ENCODE measurements at places on chromosomes 4 and X. TPM values are rescaled to one million over a fixed set of nuclear protein-coding genes. Genes with fewer than 3 reads are reported as not detected.

DNA sequence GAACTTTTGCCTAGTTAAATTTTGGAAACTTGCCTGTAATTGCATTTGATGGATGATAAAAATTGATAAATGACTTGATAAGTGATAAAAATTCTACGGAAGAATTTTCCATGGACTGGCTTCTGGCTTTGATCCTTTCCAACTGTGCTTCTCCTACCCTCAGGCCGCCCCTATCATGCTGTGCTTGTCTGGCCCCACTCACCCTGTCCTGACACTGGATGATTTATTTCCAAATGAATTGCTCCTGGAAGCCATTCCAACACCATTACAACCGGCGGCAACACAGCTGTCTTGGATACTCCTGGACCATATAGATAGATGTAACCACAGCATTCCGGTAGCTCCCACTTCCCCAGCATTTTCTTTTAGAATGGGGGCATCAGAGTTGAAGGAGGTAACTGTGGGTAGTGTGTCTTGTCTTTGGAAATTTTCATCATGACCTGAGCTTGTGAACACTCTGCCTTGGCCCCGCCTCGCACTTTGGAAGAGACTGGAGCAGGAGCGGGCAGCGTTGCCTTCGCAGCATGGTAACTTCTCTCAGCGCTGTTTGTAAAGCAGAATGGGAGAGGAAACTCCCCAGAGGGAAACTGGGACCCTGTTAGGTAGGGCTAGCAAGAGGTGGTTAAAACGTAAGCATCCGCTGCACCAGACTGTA, 77.4 kb downstream of the TBL1X start:
- H3K36me3 ChIP-seq, result no peaks in the 10 kb centered on the region
- H3K27me3 ChIP-seq, result no peaks in the 10 kb centered on the region
- no peak overlapping the region for H3K4me3 ChIP-seq
- H3K4me1 ChIP-seq, result no peaks in the 10 kb centered on the region

DNA sequence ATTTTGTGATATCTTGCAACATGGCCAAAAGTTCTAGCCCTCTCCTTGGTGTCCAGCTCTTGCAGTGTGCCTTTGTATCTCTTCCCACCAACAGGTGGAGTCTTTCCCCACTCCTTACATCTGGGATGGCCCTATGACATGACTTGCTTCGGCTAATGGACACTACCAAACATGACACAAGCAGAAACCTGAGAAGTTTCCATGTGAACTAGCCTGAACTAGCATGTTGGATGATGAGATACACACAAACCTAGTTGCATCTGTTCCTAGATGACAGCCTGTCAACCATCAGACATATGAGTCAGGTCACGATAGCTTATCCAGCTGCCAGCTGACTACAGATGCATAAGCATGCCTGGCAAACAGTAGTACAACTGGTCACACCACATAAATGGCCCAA, 207.5 kb upstream of the FTHL17 start:
- DNase-seq, result no peak
- no peak overlapping the region for H3K4me3 ChIP-seq
- H3K27me3 ChIP-seq, result no peaks in the 10 kb centered on the region
- no peak overlapping the region for H3K27ac ChIP-seq
- H3K36me3 ChIP-seq, result no peaks in the 10 kb centered on the region

- H3K27ac ChIP-seq, result no peak overlapping the region
- peaks cover 5% of the 10 kb centered on the region for H3K4me1 ChIP-seq
- peak; percentile 18 for DNase-seq
Measured at GRCh38 chr4:167906851-167907250, 185.5 kb upstream of the ANXA10 start.

GRCh38 chr4:55356991-55357461, 11.0 kb downstream of the SRD5A3 start:
- no peaks in the 10 kb centered on the region for H3K36me3 ChIP-seq
- H3K27me3 ChIP-seq, result no peaks in the 10 kb centered on the region
- H3K4me3 ChIP-seq, result no peak overlapping the region

DNA sequence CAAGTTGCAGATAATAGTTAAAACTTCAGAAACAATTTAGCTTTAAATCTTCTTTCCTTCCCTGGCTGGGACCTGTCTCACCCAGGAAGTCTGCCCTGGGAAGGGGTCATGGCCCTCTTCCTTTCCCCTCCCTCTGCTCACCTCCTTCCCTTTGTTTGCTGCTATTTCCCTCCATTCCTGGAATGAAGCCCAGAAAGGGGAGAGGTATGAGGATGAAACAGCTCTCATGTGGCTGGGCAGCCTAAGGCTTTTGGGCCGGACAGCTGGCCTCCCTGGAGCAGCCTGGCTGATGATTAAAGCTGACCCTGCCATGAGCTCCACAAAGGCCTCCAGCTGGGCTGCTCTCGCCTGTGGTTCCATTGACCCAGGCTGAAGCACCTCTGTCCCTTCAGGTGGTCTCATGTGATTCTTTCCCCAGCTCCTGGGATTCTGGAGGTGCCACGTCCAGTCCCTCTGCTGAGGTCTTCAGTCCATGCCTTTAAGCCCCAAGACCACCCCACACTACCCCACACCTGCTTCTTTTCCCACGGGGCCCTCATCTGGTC, 202.1 kb downstream of the PTTG2 start:
- DNase-seq, result peak; percentile 87
- no peaks in the 10 kb centered on the region for H3K27me3 ChIP-seq
- no peak overlapping the region for H3K4me3 ChIP-seq
- no peaks in the 10 kb centered on the region for H3K36me3 ChIP-seq
- peak overlapping the region; percentile 99 for H3K27ac ChIP-seq

GRCh38 chr4:121307445-121308327, 73.1 kb downstream of the QRFPR start:
- no peak overlapping the region for H3K4me3 ChIP-seq
- no peak overlapping the region for H3K27ac ChIP-seq
- no peaks in the 10 kb centered on the region for H3K27me3 ChIP-seq
- no peaks in the 10 kb centered on the region for H3K36me3 ChIP-seq
- H3K4me1 ChIP-seq, result no peaks in the 10 kb centered on the region

- H3K4me1 ChIP-seq, result no peaks in the 10 kb centered on the region
- no peak for DNase-seq
- H3K27me3 ChIP-seq, result no peaks in the 10 kb centered on the region
Measured at GRCh38 chrX:10524578-10524977, 95.8 kb downstream of the MID1 start.

- no peaks in the 10 kb centered on the region for H3K4me1 ChIP-seq
- no peaks in the 10 kb centered on the region for H3K27me3 ChIP-seq
- DNase-seq, result no peak
- no peak overlapping the region for H3K4me3 ChIP-seq
- H3K36me3 ChIP-seq, result no peaks in the 10 kb centered on the region
Measured at GRCh38 chr4:100268789-100269188, 78.5 kb upstream of the DDIT4L start.

- DNase-seq, result no peak
- H3K36me3 ChIP-seq, result peaks cover 41% of the 10 kb centered on the region
- H3K4me3 ChIP-seq, result no peak overlapping the region
- no peaks in the 10 kb centered on the region for H3K4me1 ChIP-seq
Measured at GRCh38 chr4:3226467-3226866, 22.5 kb upstream of the MSANTD1 start.

DNA sequence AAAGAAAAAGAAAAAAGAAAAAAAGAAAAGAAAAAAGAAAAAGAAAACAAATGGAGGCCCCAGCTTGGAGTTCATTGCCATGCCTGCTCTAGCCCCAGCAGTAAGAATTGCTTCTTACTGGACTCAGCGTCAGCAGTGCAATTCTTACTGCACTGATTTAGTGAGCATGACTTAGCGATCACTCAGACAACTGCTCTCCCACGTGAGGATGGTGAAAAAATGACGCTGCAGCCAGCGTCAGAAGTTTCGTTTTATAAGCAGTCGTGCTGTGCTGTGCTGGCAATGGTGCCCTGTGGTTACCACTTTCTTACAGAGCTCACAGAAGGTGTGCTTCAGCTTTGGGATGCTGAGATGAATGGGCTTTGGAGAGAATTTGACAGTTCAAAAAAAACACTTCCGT, 68.3 kb upstream of the DDX3X start:
- H3K36me3 ChIP-seq, result no peaks in the 10 kb centered on the region
- H3K27ac ChIP-seq, result no peak overlapping the region
- no peak overlapping the region for H3K4me3 ChIP-seq
- no peaks in the 10 kb centered on the region for H3K27me3 ChIP-seq
- peak; percentile 67 for DNase-seq
- H3K4me1 ChIP-seq, result no peaks in the 10 kb centered on the region

GRCh38 chr4:8105306-8106100, 53.1 kb downstream of the ABLIM2 start:
- no peaks in the 10 kb centered on the region for H3K36me3 ChIP-seq
- no peak overlapping the region for H3K4me3 ChIP-seq
- H3K27me3 ChIP-seq, result peaks cover 39% of the 10 kb centered on the region

- H3K4me1 ChIP-seq, result no peaks in the 10 kb centered on the region
- H3K27ac ChIP-seq, result no peak within 1 kb of the TSS
- no peaks in the 10 kb centered on the region for H3K36me3 ChIP-seq
- no peak within 1 kb of the TSS for H3K4me3 ChIP-seq
- DNase-seq, result peak; percentile 38
- no peaks in the 10 kb centered on the region for H3K27me3 ChIP-seq
Measured at GRCh38 chrX:70422851-70423341, at the start of gene GDPD2. Gene GDPD2, plus strand, starts transcription at chrX:70423314. Its CDS starts 1,671 bp downstream, at chrX:70424985.

GRCh38 chr4:6367371-6367851, 97.8 kb downstream of the WFS1 start:
- H3K36me3 ChIP-seq, result no peaks in the 10 kb centered on the region
- no peak overlapping the region for H3K4me3 ChIP-seq
- H3K4me1 ChIP-seq, result no peaks in the 10 kb centered on the region
- no peak overlapping the region for H3K27ac ChIP-seq
- DNase-seq, result no peak

DNA sequence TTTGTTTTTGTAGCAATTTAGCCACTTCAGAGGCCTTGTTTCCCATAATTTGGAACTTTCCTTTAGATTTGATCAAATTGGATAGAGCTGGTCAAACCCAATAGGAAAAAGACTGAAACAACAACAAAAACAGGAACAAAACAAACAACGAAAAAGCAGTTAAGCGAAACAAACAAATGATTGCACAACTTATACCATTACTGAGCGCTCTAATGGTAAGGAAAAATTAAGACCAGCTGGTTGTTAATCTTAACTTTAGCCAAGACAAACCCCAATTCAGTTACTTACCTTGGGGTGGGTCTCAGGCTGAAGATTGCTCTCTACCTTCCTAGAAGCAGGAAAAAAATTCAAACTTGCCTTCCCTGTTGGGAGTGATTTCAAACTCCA, 38.3 kb downstream of the SPCS3 start:
- H3K4me3 ChIP-seq, result no peak overlapping the region
- DNase-seq, result no peak
- no peaks in the 10 kb centered on the region for H3K36me3 ChIP-seq
- H3K4me1 ChIP-seq, result no peaks in the 10 kb centered on the region
- H3K27ac ChIP-seq, result no peak overlapping the region
- no peaks in the 10 kb centered on the region for H3K27me3 ChIP-seq

- no peaks in the 10 kb centered on the region for H3K27me3 ChIP-seq
- H3K4me1 ChIP-seq, result peaks cover 5% of the 10 kb centered on the region
- no peak for DNase-seq
- H3K36me3 ChIP-seq, result no peaks in the 10 kb centered on the region
- H3K27ac ChIP-seq, result no peak overlapping the region
Measured at GRCh38 chr4:86496094-86497080, 97.7 kb upstream of the PTPN13 start.

DNA sequence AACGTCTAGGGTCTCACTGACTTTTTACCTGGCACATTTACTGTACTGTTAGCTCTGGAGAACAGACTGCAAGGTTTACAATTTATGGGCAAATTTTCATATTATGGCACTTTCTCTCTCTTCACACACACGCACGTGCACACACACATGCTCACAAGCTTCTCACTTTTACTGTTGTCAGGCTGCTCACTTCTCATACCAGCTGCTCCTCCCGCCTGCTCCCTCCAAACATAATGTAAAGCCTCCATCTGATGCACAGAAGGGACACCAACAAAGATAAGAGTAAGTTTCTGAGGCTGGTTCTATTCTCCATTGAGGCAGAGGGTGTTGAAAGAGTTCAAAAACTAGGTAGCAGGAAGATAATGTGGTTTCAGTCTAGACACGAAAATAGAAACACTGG, 128.9 kb upstream of the DCLK2 start:
- H3K4me3 ChIP-seq, result no peak overlapping the region
- DNase-seq, result no peak
- no peaks in the 10 kb centered on the region for H3K4me1 ChIP-seq
- H3K36me3 ChIP-seq, result no peaks in the 10 kb centered on the region
- H3K27ac ChIP-seq, result no peak overlapping the region

DNA sequence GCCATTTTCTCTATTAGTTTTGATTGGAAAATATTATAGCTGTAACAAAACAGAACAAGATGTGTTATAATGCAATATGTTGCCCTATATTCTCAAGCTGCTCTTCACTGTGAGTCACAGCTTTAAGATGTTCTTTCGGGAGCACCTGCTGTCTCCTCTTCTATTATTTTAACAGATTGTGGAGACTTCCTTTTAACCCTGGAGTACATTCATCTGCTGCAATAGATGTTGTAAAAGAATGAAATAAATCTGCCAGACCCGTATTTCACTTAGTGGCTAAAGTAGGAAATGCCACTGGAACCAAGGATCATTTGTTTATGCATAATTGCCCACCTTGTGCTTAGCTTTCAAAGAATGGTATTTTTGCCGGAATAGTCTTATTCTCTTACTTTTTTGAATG, 11.1 kb downstream of the LSM6 start:
- H3K4me1 ChIP-seq, result no peaks in the 10 kb centered on the region
- no peak overlapping the region for H3K27ac ChIP-seq
- peaks cover 4% of the 10 kb centered on the region for H3K36me3 ChIP-seq
- H3K4me3 ChIP-seq, result no peak overlapping the region

- H3K36me3 ChIP-seq, result no peaks in the 10 kb centered on the region
- no peaks in the 10 kb centered on the region for H3K4me1 ChIP-seq
- no peak for DNase-seq
- H3K27ac ChIP-seq, result no peak overlapping the region
Measured at GRCh38 chr4:56250776-56251175, 136.5 kb downstream of the AASDH start.

DNA sequence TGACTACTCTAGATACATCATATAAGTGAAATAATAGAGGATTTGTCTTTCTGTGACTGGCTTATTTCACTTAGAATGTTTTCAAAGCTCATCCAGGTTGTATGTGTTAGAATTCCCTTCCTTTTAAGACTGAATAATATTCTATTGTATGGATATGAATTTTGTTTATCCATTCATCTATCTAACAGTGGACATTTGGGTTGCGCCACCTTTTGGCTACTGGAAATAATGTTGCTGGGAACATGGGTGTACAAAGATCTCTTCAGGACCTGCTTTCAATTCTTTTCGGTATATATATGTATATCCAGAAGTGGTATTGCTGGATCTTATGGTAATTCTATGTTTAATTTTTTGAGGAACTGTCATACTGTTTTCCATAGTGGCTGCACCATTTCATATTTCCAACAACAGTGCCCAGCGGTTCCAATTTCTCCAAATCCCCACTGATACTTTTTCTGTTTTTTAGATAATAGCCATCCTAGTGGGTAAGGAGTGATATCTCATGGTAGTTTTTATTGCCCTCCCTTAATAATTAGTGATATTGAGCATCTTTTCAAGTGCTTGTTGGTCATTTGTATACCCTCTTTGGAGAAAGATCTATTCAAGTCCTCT, 3.4 kb upstream of the SCD5 start:
- peak; percentile 22 for DNase-seq
- H3K4me3 ChIP-seq, result no peak overlapping the region
- no peaks in the 10 kb centered on the region for H3K36me3 ChIP-seq
- H3K27ac ChIP-seq, result no peak overlapping the region

The ENAM gene
- total RNA-seq, result 0.11 TPM

The ADH7 gene
- total RNA-seq, result not detected

The XAGE1A gene
- total RNA-seq, result not detected

The RHOXF1 gene
- total RNA-seq, result not detected

The ODAPH gene
- total RNA-seq, result 55.3 TPM

The RTL5 gene
- total RNA-seq, result 13.2 TPM
